ENCODE measurements at places on chromosomes 16 and 17. TPM values are rescaled to one million over a fixed set of nuclear protein-coding genes. Genes with fewer than 3 reads are reported as not detected.

- H3K27ac ChIP-seq = no peak overlapping the region
- no peaks in the 10 kb centered on the region for H3K27me3 ChIP-seq
- no peak for DNase-seq
- peak overlapping the region; percentile 93 for H3K4me3 ChIP-seq
- no peaks in the 10 kb centered on the region for H3K4me1 ChIP-seq
These were observed 1.0 kb downstream of the UTP4 start for GRCh38 chr16:69133373-69133954.

Gene CCL16
- total RNA-seq = 33.2 TPM

Gene FUS
- 49.9 TPM for total RNA-seq

DNA sequence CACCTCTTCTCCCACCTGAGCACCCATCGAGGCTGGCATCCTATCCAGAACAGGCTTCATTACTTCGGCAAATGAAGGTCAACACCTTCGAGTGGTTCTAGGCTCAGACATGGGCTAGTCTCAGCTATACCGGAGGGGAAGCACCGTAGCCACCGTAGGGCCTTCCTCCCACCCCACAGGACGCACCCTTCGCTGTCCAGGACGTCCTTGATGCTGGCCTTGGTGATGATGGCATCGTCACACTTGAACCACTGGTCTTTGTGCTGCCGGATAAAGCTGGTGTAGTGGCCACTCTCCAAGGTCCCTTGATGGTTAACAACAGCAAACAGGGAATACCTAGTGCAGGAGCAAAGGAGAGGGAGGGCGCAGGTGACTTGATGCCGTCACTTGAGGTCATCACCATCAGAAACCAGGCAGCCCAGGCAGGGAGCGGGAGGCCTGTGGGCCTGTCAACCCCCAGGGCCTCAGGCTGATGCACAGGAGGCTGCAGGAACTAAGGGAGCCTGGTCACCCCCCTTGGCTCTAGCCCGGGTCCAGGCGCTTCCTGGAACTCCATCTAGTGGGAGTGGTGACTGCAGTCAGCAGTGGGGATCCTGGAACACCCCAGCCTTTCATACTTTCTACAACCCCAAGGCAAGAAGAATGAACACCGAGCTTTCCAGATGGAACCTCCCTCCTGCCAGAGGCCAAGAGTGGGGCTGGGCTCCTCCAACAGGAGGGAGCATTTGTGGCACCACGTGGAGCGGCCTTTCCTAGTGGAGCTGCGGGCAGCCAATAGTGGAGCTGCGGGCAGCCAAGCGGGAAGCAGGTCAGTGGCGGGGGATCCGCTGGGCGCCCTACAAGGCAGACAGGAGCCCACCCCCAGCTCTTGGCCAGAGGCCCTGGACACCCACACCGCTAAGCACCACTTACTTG, 38.5 kb downstream of the USP22 start:
- H3K4me1 ChIP-seq = no peaks in the 10 kb centered on the region
- no peaks in the 10 kb centered on the region for H3K27me3 ChIP-seq
- no peak for DNase-seq
- no peak overlapping the region for H3K27ac ChIP-seq
- H3K4me3 ChIP-seq = no peak overlapping the region

DNA sequence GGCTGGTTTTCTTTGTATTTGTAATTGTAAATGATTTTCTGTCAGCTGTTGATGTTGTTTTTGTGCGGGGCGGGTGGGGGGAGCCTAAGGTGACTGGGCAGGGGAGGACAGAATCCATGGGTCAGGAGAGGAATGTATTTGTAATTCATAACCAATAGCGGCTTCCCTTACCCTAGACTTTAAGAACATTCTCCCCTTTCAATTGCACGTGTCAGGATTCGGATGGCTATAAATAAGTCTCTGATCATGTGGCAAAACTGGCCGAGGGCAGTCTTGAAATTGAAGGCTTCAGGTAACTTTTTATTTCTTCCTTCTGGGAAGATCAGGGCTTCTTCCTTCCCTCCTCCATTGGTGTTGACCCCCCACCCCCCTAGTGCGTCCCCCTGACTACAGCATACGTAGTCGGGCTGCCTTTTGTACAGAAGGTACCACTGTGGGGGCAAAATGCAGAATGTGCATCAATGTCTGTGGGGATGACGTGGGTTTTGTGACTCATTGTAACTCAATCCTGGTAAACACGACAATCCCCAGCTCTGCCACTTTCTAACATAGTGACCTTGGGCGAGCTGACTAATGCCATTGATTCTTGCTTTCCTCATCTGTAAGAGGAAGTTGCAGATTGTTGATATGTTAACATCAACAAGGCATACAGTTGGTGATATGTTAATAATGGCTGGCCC, 16.2 kb downstream of the MARCHF10 start:
- H3K4me3 ChIP-seq = no peak overlapping the region
- H3K36me3 ChIP-seq = no peaks in the 10 kb centered on the region
- no peaks in the 10 kb centered on the region for H3K27me3 ChIP-seq
- no peak overlapping the region for H3K27ac ChIP-seq
- H3K4me1 ChIP-seq = no peaks in the 10 kb centered on the region
- DNase-seq = no peak

- H3K4me3 ChIP-seq = peak overlapping the region; percentile 86
- H3K4me1 ChIP-seq = no peaks in the 10 kb centered on the region
- H3K27ac ChIP-seq = peak overlapping the region; percentile 82
- H3K27me3 ChIP-seq = no peaks in the 10 kb centered on the region
- DNase-seq = peak; percentile 63
- H3K36me3 ChIP-seq = no peaks in the 10 kb centered on the region
These were observed 781 bp downstream of the ARHGDIA start for GRCh38 chr17:81870131-81870980.

- H3K27me3 ChIP-seq = no peaks in the 10 kb centered on the region
- no peak overlapping the region for H3K4me3 ChIP-seq
- no peak overlapping the region for H3K27ac ChIP-seq
- no peak for DNase-seq
These were observed 73.9 kb downstream of the SPAG9 start for GRCh38 chr17:51046514-51047384.

DNA sequence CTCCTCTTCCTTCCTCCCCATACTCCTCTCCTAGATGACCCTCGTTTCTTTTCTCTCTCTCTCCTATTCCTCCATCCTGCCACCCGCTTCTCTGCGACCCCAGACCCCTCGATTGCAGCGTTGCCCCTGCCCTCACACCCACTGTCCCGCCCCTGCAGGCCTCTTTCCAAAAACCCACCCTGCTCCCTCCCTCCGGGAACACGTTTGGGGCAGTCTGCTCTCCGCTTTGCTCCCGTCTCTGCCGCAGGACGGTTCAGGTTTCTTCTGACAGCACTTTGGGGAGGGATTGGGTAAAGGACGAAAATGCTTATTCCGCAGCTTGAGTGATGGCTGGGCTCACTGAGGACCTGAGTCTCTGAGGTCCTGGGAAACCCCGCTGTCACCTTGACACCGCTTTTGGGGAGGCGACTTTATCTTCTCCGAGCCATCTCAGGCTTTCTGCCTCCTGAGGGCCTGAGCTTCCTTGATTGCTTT, 690 bp downstream of the NDE1 start:
- H3K4me1 ChIP-seq = no peaks in the 10 kb centered on the region
- no peaks in the 10 kb centered on the region for H3K27me3 ChIP-seq
- H3K4me3 ChIP-seq = peak overlapping the region; percentile 97
- H3K27ac ChIP-seq = peak overlapping the region; percentile 84
- no peak for DNase-seq

- DNase-seq = no peak
- H3K4me1 ChIP-seq = peaks cover 34% of the 10 kb centered on the region
- no peaks in the 10 kb centered on the region for H3K36me3 ChIP-seq
These were observed 19.4 kb upstream of the SUPT4H1 start for GRCh38 chr17:58371300-58371950.

Gene KRTAP4-4
- total RNA-seq = not detected

Gene TACO1
- total RNA-seq = 46.7 TPM

DNA sequence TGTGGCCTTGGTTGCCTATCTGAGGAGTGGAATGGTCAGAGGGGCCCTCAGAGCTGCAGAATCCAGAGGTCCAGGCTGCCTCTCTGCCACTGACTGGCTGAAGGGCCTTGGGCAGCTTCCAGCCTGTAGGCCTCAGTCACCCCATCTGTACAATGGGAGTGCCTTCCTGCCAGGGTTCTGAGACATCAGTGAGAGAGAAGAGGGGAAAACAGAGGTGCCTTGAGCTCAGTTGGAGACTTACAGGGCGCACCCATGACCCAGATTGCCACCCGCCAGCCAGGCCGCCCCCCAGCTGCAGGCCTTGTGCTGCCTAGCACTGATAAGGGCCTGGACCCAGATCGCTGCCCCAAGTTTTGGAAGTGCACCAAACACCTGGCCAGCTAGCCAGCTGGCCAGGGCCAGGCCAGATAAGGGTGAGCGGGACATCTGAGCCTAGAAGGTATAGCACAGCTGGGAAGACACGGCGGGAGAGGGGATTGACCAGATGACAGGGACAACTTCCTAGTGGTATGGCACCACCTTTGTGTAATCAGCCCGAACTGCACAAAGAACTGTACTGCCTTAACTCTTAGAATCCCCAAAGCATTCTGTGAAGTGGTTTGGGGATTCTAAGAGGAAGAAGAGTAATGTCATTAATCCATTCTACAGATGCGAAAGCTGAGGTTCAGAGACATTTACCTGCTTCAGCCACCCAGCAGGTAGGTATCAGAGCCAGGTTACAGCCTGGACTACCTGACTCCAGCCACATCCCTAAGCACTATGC, 1.4 kb downstream of the SLC4A1 start:
- no peak overlapping the region for H3K27ac ChIP-seq
- H3K27me3 ChIP-seq = no peaks in the 10 kb centered on the region

DNA sequence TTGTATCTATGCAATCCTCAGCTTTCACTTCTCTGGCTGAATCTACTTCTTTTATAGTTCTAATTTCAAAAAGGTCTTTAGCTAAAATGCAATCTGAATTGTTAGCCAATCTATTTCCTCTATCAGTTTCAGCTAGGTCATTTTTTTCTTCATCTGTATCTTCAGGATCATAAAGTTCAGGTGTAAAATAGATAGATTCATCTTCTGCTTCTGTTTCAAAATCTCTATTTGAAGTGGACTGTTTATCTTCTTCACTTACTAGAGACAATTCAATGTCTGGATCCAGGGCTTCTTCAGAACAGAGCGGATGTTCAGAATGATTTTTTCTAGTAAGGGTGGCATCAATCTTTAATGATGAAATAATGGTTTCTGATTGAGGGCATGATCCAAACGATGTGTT, 92.4 kb upstream of the NACA2 start:
- H3K4me1 ChIP-seq = no peaks in the 10 kb centered on the region
- no peaks in the 10 kb centered on the region for H3K36me3 ChIP-seq
- DNase-seq = no peak
- H3K27me3 ChIP-seq = no peaks in the 10 kb centered on the region
- H3K27ac ChIP-seq = no peak overlapping the region

GRCh38 chr16:20676268-20676825, 21.1 kb downstream of the ACSM1 start:
- no peaks in the 10 kb centered on the region for H3K36me3 ChIP-seq
- H3K4me3 ChIP-seq = peak overlapping the region; percentile 23
- H3K27ac ChIP-seq = no peak overlapping the region
- no peaks in the 10 kb centered on the region for H3K27me3 ChIP-seq

- no peaks in the 10 kb centered on the region for H3K4me1 ChIP-seq
- H3K27ac ChIP-seq = no peak overlapping the region
- no peaks in the 10 kb centered on the region for H3K27me3 ChIP-seq
- DNase-seq = no peak
These were observed 360.1 kb upstream of the CDH11 start for GRCh38 chr16:65481956-65482355.

- no peaks in the 10 kb centered on the region for H3K36me3 ChIP-seq
- no peak overlapping the region for H3K4me3 ChIP-seq
- H3K27ac ChIP-seq = no peak overlapping the region
- no peaks in the 10 kb centered on the region for H3K27me3 ChIP-seq
These were observed 7.5 kb upstream of the UMOD start for GRCh38 chr16:20359997-20360396.

All from right lobe of liver (tissue), 6 donors.